ENCODE measurements at places on chromosomes 11 and 22.
A peak's percentile ranks its signal among the peaks of the same experiment; 100 is the strongest.

GRCh38 chr22:35397095-35397904 lies 2.6 kb upstream of the MCM5 start:
- no peaks in the 10 kb centered on the region for H3K4me1 ChIP-seq
- no peak overlapping the region for H3K4me3 ChIP-seq
- no peaks in the 10 kb centered on the region for H3K27me3 ChIP-seq
- H3K36me3 ChIP-seq, result no peaks in the 10 kb centered on the region
- H3K27ac ChIP-seq, result no peak overlapping the region

GRCh38 chr11:131467645-131468394 lies 97.4 kb downstream of the NTM start:
- DNase-seq, result no peak
- H3K27me3 ChIP-seq, result no peaks in the 10 kb centered on the region
- H3K4me1 ChIP-seq, result no peaks in the 10 kb centered on the region
- H3K36me3 ChIP-seq, result no peaks in the 10 kb centered on the region
- no peak overlapping the region for H3K27ac ChIP-seq
- no peak overlapping the region for H3K4me3 ChIP-seq

- no peak overlapping the region for H3K27ac ChIP-seq
- H3K4me1 ChIP-seq, result no peaks in the 10 kb centered on the region
- H3K36me3 ChIP-seq, result no peaks in the 10 kb centered on the region
- no peaks in the 10 kb centered on the region for H3K27me3 ChIP-seq
- H3K4me3 ChIP-seq, result no peak overlapping the region
These were observed 15.3 kb downstream of the DDI1 start for GRCh38 chr11:104051778-104052177.

- no peak overlapping the region for H3K27ac ChIP-seq
- no peak overlapping the region for H3K4me3 ChIP-seq
- no peaks in the 10 kb centered on the region for H3K36me3 ChIP-seq
- H3K4me1 ChIP-seq, result no peaks in the 10 kb centered on the region
These were observed 28.7 kb downstream of the LGR4 start for GRCh38 chr11:27443746-27444507.

DNA sequence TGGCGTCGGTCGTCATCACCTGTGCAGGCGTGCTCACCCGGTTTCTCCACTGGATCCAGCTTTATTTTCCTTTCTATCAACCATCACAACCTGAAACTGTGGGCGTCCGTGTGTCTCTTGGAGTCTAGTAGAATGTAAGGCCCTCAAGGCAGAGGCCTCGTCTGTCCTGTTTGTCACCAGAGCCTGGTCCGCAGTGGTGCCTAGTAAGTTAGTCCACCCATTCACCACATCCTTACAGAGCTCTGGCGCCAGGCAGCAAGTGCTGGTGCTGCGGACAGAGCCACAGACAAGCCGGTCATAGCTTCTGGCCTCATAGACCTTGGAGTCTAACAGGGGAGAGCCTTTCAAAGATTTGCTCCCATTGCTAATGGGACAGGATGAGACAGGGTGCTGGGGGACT lies 64.4 kb upstream of the PARVG start:
- H3K27me3 ChIP-seq, result no peaks in the 10 kb centered on the region
- no peak overlapping the region for H3K4me3 ChIP-seq
- no peak for DNase-seq

- peaks cover 4% of the 10 kb centered on the region for H3K4me1 ChIP-seq
- H3K4me3 ChIP-seq, result peak overlapping the region; percentile 80
- H3K36me3 ChIP-seq, result no peaks in the 10 kb centered on the region
- H3K27ac ChIP-seq, result peak overlapping the region; percentile 92
- DNase-seq, result no peak
These were observed 1.7 kb downstream of the AMOTL1 start for GRCh38 chr11:94769880-94770279.

DNA sequence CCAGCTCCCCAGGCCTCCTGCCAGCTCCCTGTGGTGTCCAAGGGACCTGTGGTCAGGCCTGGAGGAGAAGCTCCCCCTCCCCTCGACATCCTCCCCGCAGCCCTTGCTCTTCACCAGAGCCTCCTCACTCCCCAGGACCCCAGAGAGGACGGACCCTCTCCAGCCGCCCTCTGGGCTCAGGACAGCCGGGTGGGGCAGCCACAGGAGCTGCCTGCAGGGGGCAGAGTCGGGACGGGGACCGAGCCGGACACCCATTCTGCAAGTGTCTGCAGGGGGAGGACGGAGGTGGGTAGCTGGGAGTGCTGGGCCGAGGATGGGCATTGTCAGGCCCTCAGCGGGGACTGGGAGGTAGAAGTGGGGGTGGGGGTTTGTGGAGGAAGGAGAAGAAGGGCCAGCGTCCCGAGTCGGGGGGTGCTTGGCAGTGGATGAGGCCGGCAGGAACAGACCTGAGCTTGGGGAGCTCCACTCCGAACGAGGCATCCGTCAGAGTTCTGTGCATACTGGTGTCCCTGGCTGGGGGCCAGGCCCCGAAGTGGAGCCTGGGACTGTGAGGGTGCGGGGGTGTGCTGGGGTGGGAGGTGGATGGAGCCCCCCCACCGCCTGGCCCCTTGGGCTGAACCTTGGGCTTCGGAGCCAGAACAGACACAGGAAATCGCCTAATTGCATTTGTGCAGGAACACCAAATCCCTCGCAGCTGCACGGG lies 15.2 kb downstream of the PRR33 start:
- H3K4me3 ChIP-seq, result no peak overlapping the region
- DNase-seq, result no peak
- H3K27ac ChIP-seq, result no peak overlapping the region
- H3K36me3 ChIP-seq, result no peaks in the 10 kb centered on the region
- no peaks in the 10 kb centered on the region for H3K27me3 ChIP-seq

DNA sequence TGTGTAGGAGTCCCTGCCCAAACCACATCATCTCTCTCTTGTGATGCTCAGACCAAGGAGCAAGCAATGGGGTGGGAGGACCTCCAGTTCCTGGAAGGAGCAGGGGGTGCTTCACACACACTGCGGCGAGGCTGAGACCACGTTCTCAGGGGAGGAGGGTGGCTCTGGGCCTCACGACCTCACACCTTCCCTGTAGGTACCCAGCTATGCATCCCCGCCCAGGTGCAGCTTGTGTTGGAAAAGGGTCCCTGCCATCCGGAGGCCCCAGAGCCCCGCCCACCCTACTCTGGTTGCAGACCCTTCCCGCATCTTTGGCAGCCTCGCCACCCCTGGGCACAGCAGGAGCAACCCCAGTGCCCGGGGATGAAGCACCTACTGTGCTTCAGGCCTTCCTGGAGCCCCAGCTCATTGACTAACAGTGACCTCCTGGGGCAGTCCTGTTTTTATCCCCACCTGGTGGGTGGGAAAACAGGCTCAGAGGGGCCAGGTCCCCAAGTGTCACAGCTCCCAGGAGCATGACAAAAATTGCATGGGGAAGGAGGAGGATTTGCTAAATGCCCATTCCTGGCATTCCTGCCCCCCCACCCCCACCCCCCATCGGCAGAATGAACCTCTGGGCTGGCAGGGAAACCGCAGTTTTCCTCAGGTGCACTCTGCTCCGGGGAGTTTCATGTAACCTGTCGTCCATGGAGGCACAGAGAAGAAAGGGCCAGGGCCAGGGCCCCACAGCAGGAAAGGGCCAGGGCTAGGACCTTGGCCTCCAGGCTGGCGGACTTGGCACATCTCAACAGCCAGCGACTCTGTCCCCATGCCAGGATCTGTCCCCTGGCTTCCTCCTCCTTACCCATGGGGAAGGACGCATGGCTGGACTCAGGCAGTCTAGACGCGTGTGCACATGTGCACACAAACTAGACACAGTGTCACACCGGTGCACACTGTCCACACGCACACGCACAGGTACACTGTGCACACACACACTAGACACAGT lies 81.0 kb downstream of the IGLL1 start:
- H3K27me3 ChIP-seq, result no peaks in the 10 kb centered on the region
- DNase-seq, result no peak
- H3K4me1 ChIP-seq, result no peaks in the 10 kb centered on the region
- no peak overlapping the region for H3K4me3 ChIP-seq

GRCh38 chr22:48084729-48085050 lies 1322.2 kb downstream of the TBC1D22A start:
- H3K4me3 ChIP-seq, result no peak overlapping the region
- H3K4me1 ChIP-seq, result no peaks in the 10 kb centered on the region
- no peak overlapping the region for H3K27ac ChIP-seq
- H3K27me3 ChIP-seq, result no peaks in the 10 kb centered on the region
- no peaks in the 10 kb centered on the region for H3K36me3 ChIP-seq
